ENCODE measurements at places on chromosomes 13 and 19. TPM values are rescaled to one million over a fixed set of nuclear protein-coding genes. Genes with fewer than 3 reads are reported as not detected.

Gene CBARP
- total RNA-seq, result 0.91 TPM

Gene ATP1A3
- total RNA-seq, result 344 TPM

Gene APOE
- 25.7 TPM for total RNA-seq

Gene SMAD9
- 10.4 TPM for total RNA-seq

GRCh38 chr13:113105032-113105920 lies at the start of gene F7:
TSS of gene F7 (plus strand) at chr13:113105791. CDS start at chr13:113105842, 51 bp downstream.
- no peak for DNase-seq

DNA sequence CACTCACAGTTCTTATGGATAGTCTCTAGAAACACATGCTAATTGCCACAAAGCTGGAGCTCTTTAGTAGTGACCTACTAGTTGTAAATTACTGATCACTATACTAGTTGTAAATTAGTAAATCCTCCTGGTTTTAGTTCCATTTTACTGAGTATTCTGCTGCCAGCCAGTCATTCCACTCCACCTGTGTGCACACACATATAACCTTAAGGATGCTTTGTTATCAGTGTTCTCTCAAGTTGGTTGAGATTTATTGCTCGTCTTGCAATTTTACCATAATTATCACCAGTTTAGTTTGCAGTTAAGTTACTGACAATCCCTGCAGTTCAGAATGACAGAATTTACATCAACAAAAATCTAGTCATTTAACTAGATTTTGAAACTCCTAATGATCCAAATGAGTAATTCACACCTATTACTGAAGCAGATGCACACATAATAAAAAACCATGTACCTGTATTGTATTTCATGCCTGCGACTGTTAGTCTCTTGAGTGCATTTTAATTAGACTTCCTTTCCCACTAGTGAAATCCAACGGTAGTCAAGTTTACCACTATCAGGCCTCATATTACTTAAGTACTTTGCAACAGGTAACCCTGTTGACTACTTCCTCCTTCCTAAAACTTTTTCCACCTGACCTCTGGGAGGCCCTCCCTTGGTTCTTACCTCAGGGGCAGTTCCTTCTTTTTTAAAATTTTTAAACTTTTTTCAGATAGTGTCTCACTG lies 7.6 kb downstream of the TPT1 start:
- no peak for DNase-seq

DNA sequence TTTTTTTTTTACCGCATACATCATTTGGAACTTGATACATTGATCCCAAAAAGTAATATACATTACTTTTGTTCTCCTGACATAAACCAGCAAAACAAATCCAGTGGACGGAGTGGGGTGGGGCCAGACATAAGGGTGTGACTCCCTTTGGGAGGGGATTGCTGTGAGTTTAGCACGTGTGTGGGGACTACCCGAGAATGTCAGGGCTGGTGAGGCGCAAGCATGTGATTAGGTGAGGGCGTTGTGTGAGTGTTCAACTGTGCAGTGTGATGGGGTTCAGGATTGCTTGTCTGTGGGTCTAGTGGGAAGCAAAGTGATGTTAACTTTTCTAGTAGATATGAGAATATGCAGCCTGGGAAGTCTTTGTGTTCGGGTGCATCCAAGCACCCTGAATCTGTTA lies 468.0 kb downstream of the TSHZ3 start:
- DNase-seq, result no peak

DNA sequence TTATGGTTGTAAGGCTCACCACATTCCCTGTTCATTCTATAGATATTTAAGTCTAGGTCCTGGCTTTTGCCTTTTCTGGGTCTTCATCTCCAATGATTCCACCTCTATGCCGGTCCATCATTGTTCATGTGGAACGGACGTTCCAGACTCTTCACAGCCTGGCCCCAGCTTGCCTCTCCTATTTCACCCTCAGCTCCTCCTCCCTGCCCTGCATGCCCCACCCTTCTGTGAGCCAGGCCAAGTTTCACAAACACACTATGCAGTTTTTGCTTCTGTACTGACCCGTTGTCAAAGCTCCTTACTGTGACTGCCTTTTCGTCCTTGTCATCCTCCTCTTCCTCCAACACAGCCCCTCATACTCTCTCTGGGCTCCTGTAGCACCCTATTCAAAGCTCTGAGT lies 31.3 kb downstream of the TEX26 start:
- no peak for DNase-seq

DNA sequence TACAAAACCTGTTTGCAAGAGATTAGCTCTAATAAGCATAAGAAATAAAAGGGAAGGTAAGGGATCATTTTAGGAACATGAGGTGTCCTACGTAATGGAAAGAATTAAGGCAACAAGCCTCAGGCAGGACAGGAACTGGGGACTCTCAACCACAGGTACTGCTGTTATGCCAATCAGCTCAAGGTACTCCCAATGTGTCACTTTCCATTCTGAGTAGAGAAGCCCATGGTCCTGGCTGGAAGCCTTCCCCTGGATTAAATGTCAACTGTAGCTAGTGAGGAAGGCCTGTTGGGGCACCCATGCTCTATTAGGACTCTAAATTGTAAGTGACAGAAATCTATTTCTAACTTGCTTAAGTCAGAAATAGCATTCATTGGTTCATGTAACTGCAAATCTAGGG lies 134.6 kb downstream of the DPF1 start:
- no peak for DNase-seq

- no peak for DNase-seq
Observed at GRCh38 chr19:4774136-4774535, 17.4 kb upstream of the FEM1A start.

DNA sequence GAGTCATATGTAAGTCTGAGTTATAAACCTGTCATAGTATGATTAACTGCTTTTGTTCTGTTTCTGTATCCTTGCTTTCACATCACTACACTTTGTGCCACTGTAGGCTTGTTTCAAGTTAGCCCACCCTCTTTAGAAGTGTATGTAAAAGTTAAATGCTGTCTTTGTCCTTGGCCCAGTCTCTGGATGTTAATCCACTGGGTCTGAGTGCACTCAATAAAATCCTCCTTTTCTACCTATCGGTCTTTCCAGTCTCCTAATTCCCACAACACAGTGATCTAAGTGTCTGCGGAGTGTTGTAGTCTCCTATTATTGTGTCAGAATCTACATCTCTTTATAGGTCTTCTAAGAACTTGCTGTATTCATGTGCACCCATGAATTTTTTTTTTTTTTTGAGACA lies 14.1 kb downstream of the ZNF429 start:
- DNase-seq, result no peak

GRCh38 chr13:100707818-100708740 lies 33.5 kb upstream of the TMTC4 start:
- DNase-seq, result no peak

GRCh38 chr19:29967623-29968022 lies 25.6 kb downstream of the URI1 start:
- DNase-seq, result no peak

DNA sequence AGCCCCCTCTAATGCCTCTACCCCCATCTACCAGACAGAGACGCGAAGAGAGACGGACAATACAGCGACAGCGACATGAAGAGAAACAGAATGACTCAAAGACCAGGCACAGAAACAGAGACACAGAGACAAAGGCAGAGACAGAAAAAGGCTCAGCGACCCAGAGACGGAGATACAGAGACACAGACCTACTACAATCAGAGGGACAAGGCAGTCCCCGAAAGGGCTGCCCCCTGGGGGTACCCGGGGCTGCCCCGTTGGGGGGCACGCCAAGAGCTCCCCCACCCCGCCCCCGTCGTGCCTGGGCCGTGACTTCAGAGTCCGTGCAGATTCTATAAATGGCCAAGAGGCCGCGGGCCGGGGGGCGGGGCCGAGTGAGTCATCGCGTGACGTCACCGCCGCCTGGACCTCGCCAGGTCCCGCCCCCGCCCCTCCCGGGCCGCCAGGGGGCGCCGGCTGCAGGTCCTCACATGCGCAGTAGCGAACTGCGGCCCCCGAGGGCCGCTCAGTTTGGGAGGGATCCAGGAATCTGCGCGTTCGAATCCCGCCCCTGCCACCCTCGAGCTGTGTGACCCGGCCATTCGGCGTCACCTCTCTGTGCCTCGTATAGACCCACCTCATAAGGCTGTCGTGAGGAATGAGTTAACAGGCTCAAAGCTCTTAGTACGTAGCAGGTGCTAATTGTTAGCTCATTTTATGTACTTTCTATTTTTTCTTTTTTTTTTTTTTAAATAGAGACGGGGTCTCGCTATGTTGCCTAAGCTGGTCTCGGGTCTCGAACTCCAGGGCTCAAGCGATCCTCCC lies 2.7 kb upstream of the CNN1 start:
- DNase-seq, result peak; percentile 96

DNA sequence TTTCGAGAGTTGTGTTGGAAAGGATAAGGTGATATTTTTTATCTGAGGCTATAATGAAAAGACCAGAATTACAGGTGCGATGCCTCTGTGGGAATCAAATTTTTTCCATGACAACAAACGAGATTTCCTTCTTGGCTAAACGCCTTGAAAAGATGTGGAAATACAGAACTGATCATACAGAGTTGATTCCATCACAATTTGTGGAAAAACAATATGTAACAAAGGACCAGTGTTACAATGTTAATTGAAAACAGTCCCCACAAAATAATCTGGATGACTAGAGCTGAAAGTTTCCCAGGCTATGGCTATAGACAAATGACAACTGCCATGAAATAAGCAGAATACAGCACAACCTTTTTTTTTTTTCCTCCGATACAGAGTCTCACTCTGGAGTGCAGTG lies 628.9 kb downstream of the DIAPH3 start:
- no peak for DNase-seq

DNA sequence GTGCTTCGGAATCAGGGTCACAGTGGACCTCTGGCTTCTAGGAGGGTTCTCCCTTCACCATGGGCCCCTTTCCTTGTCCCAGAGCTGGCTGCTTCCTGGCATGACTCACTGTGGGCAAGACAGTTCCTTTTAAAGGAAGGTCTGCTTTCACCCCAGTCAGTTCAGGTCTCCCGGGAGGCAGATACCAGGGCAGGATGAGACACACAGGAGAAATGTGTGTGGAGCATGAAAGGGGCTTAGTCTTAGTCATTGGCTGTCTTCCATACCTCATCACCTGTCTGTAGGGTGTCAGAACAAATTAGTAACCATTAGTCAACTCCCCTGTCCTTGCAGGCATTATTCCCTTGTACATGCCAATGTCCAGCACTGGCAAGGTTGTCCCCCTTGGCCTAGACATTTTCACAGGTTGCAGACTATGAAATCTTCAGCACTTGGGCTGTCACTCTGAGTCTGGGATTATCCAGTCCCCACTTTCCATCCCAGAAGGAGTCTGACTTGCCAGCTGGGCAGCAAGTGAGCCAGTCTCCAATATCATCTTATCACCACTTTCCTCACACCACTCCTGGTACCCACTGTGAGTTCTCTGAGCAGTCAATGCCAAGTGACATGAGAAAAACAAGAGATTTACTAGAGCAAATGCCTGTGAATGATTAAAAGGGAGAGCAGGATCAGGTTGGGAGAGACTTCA lies 76.8 kb upstream of the MEDAG start:
- DNase-seq, result no peak

DNA sequence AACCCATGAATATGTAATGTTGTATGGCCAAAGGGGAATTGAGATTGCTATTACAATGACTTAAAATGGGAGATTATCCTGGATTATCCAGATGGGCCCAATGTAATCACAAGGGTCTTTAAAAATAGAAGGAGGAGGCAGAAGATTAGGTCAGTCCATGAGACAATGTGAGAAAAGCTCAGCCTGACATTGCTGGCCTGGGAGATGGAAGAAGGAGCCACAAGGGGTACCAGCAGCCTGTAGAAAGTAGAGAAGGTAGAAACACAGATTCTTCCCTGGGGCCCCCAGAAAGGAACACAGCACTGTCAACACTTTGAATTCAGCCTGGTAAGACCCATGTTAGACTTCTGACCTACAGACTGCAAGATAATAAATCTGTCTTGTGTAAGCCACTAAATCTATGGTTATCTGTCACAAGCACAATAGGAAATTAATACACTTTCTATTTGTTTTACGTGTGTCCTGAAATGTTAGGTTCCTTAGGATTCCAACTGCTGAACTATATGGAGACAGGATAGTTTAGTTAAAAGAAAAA lies 132.9 kb upstream of the SERP2 start:
- no peak for DNase-seq

- no peak for DNase-seq
Observed at GRCh38 chr13:22107549-22107948, 436.7 kb downstream of the FGF9 start.

- DNase-seq, result no peak
Observed at GRCh38 chr13:90232291-90232690, 1115.2 kb upstream of the MIR17HG start.

- DNase-seq, result no peak
Observed at GRCh38 chr13:84912720-84913119, 886.5 kb downstream of the SLITRK6 start.

DNA sequence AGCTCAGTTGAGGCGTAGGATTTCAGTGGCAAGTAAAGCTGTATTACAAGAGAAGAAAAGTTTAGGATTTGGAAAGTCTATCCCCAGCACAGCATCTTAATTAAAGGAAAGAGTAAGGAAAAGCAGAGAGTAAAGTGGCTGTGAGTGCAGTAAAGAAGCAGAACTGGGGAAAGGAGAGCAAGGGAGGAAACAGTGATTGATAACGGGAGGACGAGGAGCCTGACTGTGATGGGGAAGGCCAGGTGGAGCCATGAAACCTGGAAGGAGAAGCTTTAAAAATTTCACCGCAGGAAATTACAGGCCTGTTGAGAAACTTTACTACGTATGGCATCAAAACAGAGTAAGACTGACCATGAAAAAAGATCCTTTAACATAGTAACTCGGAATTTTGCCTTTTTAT lies 175.6 kb downstream of the SHISA2 start:
- DNase-seq, result no peak

DNA sequence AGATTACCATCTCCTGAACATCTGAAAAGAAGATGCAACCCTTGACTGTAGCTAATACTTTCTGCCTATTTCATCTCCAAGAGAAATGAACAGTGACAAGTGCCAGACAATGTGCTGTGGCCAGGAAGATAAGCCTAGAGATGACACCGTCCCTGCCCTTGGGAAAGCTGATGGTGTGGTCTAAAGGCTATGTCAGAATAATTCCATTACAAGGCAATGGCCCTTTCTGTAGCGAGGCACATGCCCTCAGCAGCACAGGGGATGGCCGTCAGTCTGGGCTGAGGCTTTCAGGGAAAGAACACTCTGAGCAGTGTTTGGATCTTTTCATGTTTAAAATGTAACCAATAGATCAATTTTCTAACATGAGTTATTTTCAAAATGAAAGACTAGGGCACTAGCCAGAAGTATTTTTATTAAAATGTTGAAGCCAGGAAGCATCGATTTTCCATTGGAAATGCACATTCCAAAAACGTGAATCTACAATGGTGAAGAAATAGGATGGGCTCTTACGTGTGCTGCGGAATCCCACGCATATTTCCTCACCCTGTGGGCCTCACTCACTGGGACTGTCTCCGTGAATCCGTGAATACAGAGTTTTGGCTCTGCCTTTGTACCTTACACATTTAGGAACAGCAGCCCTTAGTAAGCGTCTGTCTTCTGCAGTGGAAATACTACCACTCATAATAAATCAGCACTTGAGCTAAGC lies 22.0 kb downstream of the COL4A1 start:
- peak; percentile 7 for DNase-seq

Measured in heart left ventricle (tissue), 16 donors.